ENCODE measurements at places on chromosomes 2 and 18. TPM values are rescaled to one million over a fixed set of nuclear protein-coding genes. Genes with fewer than 3 reads are reported as not detected.

- no peak for DNase-seq
Observed at GRCh38 chr18:25042641-25043051, 309.3 kb downstream of the ZNF521 start.

The TRABD2A gene
- total RNA-seq: 0.73 TPM

- no peak for DNase-seq
Observed at GRCh38 chr2:117858892-117859531, 44.5 kb downstream of the DDX18 start.

The SPEG gene
- 119 TPM for total RNA-seq

- no peak for DNase-seq
Observed at GRCh38 chr2:167103028-167103756, 214.9 kb downstream of the XIRP2 start.

Measured in Right ventricle myocardium inferior (tissue), 1 donor.